ENCODE measurements at places on chromosomes 11 and 22.

DNA sequence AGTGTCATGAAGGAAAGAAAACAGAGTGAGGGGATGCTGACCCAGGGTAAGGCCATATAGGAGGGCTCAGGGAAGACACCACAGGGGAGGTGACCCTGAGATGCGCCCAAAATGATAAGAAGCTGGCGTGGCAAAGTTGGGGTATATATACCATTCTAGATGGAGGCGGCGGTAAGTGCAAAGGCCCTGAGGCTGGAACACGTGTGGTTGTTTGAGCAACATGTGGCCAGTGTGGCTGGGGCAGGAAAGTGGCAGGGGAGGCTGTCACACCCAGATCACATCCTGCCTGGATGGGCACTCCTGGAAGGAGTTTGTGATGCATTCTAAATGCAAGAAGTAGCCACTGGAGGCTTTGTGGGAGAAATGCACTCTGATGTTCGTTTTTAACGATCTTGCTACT lies 70.2 kb downstream of the CYTH4 start:
- DNase-seq, result no peak

GRCh38 chr11:61293867-61294716 lies 1.0 kb downstream of the VWCE start:
- DNase-seq, result no peak

DNA sequence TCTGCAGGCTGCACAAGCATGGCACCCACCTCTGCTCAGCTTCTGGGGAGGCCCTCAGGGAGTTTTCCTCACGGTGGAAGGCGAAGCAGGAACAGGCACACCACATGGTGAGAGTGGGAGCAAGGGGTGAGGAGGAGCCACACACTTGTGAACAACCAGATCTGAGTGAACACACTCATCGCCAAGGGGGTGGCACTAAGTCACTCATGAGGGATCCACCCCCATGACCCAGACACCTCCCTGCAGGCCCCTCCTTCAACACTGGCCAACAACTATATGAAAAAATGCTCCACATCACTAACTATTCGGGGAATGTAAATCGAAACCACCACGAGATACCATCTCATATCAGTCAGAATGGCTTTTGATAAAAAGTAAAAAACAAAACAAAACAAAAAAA lies 722 bp upstream of the KRTAP5-2 start:
- no peak for DNase-seq

GRCh38 chr22:30301995-30302809 lies 12.9 kb upstream of the CASTOR1 start:
- no peak for DNase-seq

- DNase-seq, result no peak
Observed at GRCh38 chr11:132692891-132693290, 839.4 kb downstream of the OPCML start.

DNA sequence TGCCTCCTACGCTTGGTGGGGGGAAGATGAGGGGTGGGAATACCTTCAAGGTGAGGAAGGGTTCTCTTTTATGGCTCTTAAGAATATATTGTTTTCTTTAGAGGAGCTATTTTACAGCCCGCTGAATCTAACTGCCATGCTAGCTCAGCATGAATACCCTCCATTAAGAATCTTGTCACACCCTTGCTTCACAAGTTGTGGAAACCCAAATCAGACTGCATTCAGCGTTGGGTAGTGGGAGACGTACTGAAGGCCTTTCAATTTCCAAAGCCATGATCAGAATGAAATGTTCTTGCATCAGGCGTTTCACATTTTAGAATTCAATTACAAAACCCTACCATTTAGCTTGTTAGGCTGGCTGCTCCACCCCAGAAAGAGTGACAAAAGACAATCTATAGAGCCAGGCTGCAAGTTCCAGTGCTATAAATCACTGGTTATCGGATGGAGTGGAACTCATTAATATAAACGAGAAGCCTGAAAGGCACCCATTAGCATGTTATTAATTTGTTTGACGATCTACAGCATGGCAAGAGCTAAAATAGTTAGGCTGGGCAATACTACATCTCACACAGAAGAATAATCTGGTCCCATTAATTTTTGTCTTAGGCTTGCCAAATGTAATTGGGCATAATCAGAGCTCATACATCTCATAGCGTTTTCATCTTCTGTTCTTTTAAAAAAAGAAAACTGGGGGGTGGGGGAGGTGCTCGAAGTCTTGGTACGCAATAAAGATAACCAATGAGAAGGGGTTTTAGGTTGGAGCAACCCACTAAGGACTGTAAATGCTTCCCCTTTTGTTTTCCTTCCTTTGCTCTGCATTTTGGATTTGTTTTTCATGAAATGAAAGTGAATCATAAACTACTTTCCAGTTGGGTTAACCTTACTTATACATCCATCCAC lies 57.5 kb downstream of the ABTB2 start:
- no peak for DNase-seq

DNA sequence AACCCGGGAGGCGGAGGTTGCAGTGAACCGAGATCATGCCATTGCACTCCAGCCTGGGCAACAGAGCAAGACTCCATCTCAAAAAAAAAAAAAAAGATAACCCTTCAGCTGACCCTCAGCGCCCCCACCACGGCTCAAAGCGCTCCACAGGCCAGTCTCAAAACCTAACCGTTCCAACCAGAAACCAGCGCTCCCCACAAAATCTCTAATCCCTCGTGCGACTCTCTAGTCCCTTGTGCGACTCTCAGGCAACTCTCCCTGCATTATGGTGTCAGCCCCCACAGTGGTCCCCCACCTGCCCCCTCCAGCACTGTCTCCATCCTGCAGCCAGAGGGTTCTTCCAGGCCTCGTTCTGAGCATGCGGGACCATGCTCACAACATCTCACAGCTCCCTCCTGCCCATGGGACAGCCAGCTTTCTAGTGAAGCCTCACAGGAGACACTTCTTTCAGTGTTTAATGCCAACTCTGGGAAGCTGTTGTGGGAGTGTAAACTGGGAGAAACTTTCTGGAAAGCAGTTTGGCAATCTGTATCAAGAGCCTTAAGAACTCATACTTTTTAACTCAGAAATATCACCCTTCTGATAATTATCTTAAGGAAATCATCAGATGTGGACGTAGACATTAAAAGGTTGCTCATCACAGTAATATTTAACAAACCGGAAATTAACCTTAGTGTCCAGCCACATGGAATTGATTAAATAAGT lies 4.2 kb upstream of the RASGRP2 start:
- DNase-seq, result no peak

DNA sequence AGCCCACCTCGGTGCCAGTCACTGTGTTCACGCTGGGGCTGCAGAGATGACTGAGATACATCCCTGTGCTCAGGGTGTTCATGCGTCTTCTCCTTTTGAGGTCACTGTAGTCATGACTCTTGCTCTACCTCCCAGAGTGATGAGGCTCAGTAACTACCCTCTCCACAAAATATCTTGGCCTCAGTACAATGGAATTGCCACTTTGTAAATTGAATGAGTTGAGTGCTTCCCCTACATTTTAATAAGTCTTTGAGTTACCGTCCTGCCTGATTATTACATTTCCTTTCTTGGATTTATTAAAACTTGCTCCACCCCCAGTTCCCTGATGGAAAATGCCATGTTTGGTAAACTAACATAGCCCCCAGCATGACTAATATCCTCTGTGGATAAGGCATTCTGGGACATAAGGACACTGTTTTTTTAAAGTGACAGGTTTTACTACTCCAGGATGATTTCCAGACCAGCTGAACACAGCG lies 15.9 kb downstream of the PRSS23 start:
- no peak for DNase-seq

DNA sequence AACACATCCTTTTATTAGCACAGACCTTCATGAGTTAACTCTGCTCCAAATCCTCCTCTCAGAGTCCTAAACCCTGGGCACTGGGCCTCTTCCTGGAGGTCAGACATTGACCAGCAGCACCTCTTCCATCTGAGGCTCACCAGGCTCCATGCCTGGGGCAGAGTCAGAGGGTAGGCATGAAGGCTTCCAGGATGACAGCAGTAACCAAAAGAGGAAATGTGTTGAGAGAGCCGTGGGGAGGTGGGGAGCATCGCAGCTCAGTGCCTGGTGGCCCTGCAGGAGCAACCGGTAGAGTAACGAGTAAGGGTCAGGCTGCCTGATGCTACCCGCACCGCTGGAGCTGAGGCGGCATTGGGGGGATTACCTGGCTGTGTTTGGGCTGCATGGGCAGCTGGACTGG lies 9.4 kb upstream of the NAV2 start:
- no peak for DNase-seq

- no peak for DNase-seq
Observed at GRCh38 chr11:8080069-8080670, 841 bp upstream of the TUB start.

- DNase-seq, result no peak
Observed at GRCh38 chr11:7759010-7759409, 37.7 kb downstream of the OR5P2 start.

GRCh38 chr22:27349456-27349855 lies 452.1 kb downstream of the MN1 start:
- DNase-seq, result no peak

DNA sequence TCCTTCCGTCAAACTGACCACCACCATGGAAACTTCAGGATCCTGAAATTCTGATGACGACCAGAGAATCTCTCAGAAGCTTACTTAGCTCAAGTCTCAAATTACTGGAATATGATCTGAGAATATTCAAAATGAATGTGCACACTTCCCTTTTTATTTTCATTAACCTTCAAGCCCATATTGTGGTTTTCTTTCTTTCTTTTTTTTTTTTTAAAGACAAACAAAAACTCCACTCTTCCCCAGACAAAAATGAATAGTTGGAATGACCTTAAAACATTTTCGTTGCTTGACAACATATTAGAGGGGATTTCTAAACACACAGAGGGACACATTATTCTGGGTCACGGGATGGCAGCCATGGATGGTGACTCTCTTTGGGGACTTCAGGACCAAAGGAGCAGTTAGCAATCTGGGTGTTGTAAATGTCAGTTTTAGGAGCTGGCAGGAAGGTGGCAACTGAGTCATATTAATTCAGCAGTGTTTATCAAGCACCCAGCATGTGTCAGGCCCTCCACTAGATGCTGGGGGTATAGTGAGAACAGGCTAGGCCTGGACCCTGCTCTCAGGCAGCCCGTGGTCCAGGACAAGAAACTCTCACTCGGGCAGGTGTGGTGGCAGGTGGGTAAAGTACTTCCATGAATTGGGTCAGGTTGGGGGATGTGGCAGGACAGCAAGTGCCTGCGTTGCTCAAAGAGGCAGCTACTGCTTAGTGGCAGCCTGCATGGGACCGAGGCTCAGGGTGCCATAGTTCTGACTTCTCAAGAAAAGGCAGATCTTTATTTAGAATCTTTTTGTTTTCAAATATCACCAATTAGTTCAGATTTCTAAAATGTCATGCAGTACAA lies 126.1 kb downstream of the HIPK3 start:
- no peak for DNase-seq

DNA sequence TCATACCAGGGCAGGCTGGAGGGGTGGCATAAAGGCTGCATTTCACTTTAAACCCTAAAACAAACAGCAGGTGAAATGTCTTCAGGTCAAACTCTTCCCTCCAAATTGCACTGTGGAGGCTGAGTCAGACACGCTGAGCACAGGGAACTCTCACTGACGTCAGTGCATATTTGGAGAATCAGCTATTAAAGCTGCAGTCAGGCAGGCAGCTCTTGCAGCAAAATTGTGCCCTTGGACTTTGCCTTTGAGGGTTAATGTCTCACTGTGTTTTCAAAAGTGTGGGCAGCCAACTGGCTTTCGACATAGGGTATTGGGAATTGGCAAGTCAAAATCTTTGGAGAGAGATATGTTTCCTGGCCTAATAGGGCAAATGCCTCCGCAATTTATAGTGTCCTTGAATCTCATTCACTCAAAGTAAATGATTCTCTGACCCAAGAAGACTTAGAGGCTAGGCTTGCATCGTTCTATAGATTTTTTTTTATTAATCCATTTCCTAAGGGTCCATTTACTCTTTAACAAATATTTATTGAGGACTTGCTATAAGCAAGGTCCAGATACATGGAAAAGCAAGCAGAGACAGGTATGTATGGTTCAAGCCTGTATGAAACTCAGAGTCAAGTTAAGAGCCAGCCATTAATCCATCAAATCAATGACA lies 27.7 kb upstream of the SMCO4 start:
- DNase-seq, result no peak

All from stimulated activated CD8-positive, alpha-beta memory T cell treated with anti-CD3 and anti-CD28 coated beads, Interleukin-7, amount 100 ng/mL, for 1 hour (primary cell).